ENCODE measurements at places on chromosomes 2 and 18. TPM values are rescaled to one million over a fixed set of nuclear protein-coding genes. Genes with fewer than 3 reads are reported as not detected.
A peak's percentile ranks its signal among the peaks of the same experiment; 100 is the strongest.

- no peak for DNase-seq
Observed at GRCh38 chr2:98560256-98560771, 48.0 kb downstream of the COA5 start.

DNA sequence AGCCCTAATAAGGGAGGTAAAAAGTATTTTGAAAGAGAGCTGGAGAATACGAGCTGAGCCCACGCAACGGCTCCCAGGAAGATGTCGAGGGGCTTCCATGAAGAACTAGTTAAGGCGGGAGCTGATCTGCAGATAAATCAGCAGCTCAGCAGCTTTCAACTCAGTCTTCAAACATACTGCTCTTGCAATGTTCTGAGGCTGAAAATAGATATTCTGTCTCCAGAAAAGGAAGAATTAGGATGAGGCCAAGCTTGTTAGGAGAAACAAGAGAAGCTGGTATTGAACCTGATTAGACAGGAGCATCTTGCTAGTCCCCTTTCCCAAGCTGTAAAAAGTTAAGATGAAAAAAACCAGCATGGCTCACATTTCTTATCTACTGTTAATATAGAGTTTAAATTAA lies 91.1 kb downstream of the AFF3 start:
- DNase-seq, result no peak

DNA sequence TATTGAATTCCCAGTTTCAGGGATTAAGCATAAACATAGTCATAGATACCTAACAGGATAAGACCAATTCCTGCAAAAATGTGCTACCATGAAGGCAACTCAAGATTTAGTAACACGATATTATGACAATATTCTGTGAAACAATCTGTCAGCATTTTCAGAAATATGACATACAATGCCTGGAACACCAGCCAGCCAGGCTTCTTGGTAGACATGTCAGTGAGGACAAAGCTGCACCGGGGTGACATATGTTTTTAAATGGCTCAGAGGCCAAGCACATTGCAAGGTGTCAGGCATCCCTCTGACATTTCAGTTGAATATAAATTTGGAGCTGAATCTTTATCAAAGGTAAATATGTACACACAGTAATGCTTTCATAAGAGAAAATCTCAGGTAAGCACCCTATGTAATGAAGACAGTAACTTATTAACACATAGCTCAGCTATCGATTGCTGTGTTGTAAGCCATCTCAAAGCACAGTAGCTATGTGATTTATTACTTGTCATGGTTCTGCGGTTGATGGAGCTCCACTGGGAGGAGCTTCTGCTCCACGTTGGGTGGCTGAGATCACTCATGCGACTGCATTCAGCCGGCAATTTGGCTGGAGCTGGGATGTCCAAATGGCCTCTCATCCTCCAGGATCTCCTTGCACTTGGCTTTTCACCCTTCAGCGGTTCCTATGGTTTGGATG lies 31.9 kb upstream of the EML6 start:
- no peak for DNase-seq

GRCh38 chr2:236507393-236508085 lies 62.1 kb upstream of the ACKR3 start:
- peak; percentile 75 for DNase-seq

DNA sequence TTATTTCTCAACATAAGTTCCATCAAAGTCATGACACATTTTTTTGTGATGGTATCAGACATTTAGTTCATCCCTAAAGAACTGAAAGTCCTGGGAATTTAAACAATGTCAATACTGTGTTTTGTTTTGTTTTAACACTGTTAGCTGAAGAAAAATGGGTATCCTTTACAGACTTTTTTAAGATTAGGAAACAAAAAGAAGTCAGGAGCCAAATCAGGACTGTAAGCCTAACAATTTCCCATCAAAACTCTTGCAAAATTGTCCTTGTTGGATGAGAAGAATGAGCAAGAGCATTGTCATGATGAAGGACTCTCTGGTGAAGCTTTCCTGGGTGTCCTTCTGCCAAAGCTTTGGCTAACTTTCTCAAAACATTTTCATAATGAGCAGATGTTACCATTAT lies 69.4 kb downstream of the SRD5A2 start:
- DNase-seq, result no peak

DNA sequence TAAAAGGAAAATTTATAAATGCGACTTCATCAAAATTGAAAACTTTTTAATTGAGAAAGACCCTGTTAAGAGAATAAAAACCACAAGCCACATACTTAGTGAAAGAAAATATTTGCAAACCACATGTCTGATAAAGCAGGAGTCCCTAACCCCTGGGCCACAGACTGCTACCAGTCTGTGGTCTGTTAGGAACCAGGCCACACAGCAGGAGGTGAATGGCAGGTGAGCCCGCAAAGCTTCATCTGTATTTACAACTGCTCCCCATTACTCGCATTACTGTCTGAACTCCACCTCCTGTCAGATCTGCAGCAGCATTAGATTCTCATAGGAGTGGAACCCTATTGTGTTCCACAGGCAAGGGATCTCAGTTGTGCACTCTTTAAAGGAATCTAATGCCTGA lies 95.5 kb upstream of the CRACDL start:
- no peak for DNase-seq

DNA sequence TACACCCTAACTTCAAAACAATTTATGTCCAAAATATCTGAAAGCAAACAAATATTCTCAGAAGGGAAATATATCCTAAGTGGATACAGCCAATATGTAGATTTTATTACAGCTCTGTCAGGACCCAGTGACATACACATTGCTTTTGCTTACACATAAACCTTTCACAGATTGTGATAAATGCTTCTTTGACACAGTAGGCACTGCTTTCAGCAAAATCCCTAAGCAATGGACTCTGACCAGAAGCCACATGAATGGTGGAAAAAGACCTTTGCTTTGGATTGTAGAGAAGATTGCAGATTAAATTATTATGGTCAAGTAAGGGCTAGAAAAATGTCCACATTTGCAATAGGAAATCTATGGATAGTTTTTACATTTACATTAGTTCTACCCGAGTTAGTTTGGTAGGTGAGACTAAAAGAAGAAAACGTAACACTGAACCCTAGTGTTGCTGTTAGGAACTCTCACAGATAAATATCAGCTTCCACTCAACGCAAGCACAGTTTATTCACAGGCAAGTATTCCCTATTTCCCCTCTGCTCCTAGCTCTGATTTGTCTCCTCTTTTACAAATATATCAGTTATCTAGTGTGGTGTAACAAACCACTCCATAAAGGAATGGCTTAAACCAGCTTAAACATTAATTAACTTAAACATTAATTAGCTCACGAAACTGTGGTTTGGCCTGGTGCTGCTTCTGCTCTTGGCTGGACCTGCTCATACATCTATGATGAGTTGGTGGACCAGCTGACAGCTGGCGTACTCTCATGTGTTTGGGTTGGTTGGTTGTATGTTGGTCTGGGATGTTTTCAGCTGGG lies 23.6 kb upstream of the SERPINE2 start:
- DNase-seq, result no peak

DNA sequence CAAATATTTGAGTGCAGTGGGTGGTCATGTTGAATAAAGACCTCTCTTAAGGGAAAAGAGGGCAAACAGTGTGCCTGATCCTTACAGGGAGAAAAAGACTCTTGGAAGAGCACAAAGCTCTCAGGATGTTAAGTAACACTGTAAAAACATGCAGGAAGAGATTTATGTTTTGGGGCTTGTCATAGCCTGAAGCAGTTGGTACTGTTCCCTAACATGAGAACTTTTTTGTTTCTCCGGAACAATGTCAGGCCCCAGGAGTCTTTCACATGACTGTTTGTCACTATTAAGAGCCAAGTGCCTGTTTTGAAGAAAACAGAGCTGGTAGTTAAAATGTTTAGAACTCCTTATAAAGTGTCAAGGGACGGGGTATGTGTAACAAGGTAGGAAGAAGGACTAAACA lies 83.7 kb upstream of the B3GNT2 start:
- no peak for DNase-seq

DNA sequence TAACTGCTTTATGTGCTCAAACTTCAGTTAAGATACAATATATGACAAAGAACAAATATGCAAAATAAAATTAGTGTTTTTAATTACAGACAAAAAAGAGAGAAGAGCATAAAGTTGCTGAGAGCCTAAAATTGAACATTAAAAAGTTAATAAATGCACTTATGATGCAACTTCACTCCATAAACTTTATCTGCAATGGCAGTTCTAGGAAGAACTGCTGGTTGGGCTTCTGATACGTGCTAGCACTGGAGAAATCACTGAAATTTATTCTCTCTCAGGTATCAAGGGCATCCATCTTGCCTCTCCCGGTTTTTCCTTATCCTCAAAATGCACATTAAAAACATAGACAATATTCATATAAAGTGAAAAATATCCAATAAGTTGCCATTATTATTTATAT lies 35.7 kb downstream of the MYO3B start:
- DNase-seq, result no peak

DNA sequence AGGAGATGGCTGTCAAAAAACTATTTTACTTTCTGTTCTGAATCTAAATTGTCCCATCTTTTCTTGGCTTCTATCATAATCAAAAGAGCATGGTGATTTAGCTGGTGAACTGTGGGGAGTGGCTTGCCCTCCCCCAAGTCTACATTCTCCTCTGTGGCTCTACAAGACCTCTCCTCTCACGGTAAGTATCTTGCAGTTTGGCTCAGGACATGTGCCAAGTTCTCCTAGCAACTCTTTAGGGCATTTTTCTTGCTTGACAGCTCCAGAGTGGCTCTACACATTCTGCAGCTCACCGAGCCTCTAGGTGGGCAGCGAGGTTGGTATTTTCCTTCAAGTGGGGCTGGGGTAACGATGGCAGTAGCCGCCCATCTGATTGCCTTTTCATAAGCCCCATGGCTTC lies 29.1 kb downstream of the SLC4A5 start:
- DNase-seq, result no peak

GRCh38 chr2:200122683-200123082 lies 167.3 kb downstream of the MAIP1 start:
- DNase-seq, result no peak

GRCh38 chr2:43759195-43759594 lies 14.6 kb upstream of the DYNC2LI1 start:
- DNase-seq, result no peak

DNA sequence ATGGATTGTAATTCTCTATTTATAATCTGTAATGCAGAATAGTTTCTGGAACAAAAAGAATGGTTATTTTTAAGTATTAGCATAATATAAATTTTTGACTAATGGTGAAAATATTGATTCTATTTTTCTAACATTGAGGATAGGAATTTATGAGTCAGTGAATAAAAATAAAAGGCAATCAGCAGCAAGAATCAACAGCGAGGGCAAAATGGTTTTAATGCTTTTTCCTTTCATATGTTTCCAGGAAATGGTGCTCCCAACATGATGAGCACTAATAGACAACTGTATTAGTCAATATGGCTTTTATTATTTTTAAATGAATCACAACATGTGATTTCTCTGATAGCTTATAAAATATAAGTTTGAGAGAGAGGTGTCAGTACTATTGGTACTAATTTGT lies 90.7 kb upstream of the TFPI start:
- DNase-seq, result no peak

DNA sequence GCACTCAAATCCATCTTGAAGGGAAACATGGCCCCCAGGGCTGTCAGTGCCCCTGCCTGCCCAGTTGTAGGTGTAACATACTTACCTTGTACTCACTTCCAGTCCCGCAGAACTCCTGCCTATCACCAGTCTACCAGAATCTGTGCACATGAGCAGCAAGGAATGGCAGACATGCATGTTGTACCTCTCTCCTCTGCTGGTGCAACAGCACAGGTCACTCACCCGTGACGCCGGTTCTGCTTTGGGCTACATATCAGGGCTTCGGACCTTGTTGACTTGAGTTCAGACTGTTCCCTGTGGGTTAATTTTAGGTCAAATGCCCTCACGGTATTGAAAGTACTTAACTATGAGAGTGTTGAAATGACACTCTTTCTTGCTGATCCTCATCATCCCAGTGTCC lies 215.7 kb downstream of the TPGS2 start:
- DNase-seq, result no peak

- no peak for DNase-seq
Observed at GRCh38 chr2:218883491-218884490, 3.1 kb downstream of the WNT10A start.

DNA sequence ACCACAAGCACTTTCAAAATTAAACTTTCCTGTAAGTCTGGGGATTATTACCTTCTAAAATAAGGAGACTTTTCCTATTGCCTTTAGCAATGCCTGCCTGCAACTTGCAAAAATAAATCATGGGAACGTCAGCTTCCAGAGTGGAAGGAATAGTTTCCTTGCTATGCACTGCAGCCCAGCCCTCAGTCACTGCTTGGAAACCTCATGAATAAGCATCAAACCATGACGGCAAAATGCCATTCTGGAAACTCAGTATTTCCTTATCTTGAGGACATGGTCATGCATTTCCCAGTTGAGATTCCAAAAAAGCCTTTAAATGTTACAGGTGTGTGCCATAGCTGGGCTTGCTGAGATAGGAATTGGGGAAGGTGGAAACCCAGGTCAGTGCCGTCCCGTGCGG lies 84.2 kb upstream of the OTOS start:
- no peak for DNase-seq

- DNase-seq, result peak; percentile 49
Observed at GRCh38 chr2:73984203-73984921, at the start of gene TET3. TSS of gene TET3 (plus strand) at chr2:73984910. CDS start at chr2:73986404, 1,494 bp downstream.

- DNase-seq, result peak; percentile 40
Observed at GRCh38 chr2:88903749-88904353, 212.4 kb downstream of the RPIA start.

- DNase-seq, result no peak
Observed at GRCh38 chr2:57180042-57180567, 866.5 kb upstream of the VRK2 start.

DNA sequence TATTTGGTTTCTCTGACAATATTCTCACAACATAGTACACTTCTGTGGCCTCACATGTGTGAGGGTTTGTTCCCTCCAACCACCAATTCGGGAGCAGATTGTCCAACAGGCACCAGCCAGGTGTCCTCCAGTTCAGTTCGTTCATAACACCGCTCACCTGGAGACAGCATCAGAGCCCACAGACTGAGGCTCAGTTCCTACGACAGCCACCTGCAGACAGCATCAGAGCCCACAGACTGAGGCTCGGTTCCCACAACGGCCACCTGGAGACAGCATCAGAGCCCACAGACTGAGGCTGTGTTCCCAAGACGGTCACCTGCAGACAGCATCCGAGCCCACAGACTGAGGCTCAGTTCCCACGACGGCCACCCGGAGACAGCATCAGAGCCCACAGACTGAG lies 58.2 kb upstream of the SNTG2 start:
- no peak for DNase-seq

Gene ZDBF2
- 38.1 TPM for total RNA-seq

Gene CYS1
- 7.3 TPM for total RNA-seq

Gene POTEI
- 0.15 TPM for total RNA-seq

Gene KCNK3
- not detected for total RNA-seq

Gene ST6GAL2
- 10.9 TPM for total RNA-seq

Gene ANAPC1
- total RNA-seq, result 44.3 TPM

Gene ANKRD53
- total RNA-seq, result 0.56 TPM

Gene MYOM1
- total RNA-seq, result 0.49 TPM
